ENCODE measurements at places on chromosomes 6 and 20.

- DNase-seq = no peak
Observed at GRCh38 chr6:33112148-33112547, 36.4 kb downstream of the HLA-DPB1 start.

- no peak for DNase-seq
Observed at GRCh38 chr6:16334671-16335070, 96.3 kb downstream of the GMPR start.

DNA sequence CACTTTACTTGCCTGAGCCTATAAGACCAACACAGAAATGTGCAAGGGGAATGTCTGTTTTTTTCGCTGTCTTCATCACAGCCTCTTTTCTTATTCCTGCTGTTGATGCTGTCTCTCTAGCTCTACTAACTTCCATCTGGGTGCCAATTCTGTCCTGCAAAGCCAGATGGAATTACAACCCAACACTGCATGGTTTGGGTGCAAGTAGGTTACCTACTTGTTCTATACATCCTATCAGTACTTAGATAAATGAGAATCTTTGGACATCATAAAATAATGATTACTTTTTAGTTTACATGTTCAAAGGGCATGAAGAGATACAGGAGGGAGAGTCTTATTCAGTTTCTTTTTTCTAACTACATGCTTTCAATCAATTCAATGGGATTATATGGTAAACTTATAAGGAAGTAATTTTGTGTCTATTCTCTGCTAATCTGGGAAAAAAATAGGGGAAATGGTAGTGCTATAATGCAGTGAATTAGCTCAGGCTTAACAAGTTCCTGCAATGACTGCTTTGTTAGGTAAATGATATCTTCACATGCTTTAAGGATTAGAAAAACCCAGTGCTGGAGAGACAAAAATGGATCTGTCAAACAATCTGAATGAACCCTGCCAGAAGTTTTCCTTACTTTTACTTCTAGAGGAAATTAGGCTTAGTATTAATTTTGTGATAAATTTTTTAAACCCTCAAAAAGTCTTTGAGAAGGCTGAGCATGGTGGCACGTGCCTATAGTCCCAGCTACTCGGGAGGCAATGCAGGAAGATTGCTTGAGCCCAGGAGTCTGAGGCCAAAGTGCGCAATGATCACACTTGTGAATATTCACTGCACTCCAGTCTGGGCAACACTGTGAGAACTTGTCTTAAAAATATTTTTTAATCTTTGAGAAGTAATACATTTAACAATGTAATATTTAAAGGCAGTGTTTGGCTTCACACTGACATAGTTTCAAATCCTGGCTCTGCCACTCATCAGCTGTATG is 86.5 kb upstream of the E2F3 start:
- DNase-seq = no peak

DNA sequence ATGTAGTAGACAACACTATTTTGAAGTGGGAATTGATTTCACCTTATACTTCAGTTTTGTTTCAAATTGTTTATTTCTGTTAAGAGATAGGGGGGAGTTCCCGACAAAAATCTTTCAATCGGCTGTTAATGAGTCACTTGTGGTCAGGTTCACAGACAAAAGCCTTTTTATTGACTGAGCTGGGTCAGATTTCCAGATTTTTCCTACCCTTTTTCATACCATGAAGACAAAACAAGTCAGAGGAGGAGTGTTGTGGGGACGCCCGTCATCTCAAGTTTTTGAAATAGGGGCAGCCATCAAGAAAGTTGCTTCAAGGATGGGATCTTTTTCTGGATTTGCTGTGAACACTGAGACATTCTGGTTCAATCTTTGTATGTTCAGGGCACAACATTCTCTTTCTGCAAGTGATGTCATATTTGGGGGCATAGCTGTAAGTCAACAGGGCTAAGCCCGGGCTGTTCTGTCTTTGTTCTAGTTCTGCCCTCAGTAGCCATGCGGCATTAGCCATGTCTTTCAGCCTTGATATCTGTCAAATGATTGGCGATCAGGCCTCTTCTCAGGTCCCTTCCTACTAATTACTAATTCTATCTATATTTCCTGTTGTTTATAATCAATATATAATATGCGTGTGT is 496.0 kb upstream of the MARCKS start:
- DNase-seq = no peak

DNA sequence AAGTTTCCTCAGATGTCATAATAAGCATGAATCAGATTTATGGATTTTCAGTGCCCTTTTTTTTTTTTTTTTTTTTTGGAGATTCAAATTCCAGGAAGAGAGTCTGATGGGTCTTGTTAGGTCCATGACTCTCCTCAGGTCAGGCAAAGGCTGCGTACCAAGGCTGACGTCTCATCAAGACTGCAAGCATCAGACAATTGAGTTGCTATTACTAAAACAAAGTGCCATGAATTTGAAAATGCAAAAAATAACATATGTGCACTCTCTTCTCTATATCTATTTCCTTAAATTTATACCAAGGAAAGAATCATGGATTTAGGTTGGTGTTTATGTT is 134.7 kb downstream of the FAM83B start:
- DNase-seq = no peak

DNA sequence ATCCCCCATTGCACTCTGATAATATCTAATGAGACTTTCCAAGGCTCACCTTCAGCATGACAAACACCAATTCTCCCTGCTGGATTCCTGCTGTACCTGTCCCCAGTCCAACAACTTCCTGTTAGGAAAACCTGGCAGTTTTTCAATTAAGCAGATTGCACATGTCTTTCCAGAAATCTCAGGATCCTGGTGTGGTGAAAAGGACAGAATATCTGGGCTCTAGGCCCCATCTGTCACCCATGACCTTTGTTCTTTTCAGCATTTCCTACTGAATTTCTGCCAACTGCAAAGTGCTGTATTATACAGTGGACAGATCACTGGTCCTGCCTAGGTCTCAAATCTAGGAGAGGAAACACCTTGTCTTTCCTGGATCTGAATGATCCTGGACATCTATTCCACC is 27.7 kb upstream of the DTNBP1 start:
- no peak for DNase-seq

Measured in H1 (cell line).